ENCODE measurements at places on chromosomes 7 and 10.

DNA sequence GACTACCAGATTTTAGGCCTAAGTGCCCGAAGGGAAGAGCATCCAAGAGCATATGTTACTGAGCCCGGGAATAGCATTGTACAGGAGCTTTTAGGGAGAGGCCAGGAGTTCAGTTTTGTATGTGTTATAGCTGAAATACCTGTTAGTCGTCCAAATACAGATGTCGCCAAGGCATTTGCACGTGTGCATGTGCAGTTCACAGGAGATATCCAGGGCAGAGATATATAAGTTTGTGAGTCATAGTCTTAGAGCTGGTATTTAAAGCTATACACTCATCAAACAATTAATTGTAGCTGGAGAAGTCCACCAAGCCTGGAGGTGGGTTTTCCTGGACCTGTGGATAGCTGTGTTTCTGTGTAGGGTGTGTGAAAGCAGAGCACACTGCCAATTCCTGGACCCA lies 394.0 kb upstream of the FZD8 start:
- DNase-seq: no peak

DNA sequence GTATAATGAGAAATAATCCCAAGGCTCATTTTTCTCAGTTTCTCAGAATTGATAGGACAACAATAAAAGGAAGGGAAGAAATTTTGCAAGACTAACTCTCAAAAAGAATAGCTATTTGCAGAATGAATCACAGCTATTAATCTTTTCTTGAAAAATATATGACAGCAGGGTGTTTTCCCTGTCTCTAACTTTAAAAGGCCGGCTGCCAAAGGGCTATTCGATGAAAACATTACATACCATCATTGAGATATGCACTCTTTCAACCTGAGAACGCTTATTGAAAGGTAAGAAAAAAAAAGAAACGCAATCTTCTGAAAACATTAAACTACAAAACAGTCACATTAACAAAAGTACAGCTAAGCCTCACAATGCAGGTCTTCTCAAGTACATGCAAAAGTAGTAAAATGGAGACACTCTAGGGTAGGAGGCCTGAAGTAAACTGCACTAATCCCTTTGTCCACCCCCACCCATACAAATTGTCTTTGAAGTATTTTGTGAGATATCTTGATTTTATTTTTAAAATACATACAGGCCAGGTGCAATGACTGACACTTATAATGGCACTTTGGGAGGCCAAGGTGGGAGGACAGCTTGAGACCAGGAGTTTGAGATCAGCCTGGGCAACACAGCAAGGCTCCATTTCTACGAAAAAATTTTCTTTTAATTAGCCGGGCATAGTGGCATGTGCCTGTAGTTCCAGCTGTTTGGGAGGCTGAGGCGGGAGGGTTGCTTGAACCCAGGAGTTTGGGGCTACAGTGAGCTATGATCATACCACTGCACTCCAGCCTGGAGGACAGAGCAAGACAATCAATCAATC lies 83.0 kb downstream of the PARD3 start:
- DNase-seq: no peak

GRCh38 chr7:92293896-92294590 lies 48.3 kb downstream of the ANKIB1 start:
- no peak for DNase-seq

DNA sequence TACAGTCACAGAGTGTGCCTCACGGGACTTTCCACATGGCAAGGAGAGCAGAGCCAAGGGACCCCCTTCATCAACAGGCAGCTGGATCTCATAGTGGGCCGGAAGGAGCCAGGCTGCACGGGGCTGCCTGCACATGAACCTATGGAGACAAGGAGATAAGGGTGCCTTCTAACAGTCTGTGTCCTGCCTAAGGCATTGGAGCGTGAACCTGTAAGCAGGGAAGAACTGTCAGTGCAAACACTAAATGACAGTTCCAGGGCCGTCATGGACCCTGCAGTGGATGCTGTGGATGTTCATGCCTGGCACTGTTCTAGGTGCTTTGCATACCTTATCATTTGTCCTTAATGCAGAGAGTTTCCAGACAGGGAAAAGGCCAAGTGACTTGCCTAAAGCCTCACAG lies 85.9 kb downstream of the WIPF3 start:
- no peak for DNase-seq

DNA sequence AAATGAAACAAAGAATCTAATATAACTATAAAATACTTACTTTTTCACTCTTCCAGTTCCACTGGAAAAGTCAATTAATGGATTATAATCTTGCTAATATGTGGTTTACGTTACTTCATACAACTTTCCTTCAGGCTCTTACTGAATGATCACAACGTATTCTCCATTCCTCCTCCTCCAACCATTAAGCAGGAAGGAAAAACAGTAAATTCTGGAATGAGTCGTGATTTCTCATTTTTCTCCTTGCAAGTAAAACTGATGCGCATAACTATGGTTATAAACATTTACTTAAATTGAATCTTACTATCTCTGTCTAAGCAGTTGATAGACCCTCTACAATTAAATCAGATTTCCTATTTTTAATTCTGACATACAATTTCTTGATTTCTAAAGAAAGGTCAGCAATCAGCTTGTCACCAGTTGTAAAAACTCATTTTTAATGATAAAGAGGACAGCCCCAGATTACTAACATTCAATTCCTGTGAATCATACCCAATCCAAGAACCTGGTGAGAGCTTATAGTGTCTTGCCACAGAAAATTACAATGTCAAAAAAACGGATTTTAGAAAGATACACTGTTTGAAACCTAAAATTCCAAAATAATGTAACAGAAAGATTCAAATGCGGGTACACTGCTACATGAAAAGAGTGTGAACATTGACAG lies 64.3 kb downstream of the EZH2 start:
- no peak for DNase-seq

DNA sequence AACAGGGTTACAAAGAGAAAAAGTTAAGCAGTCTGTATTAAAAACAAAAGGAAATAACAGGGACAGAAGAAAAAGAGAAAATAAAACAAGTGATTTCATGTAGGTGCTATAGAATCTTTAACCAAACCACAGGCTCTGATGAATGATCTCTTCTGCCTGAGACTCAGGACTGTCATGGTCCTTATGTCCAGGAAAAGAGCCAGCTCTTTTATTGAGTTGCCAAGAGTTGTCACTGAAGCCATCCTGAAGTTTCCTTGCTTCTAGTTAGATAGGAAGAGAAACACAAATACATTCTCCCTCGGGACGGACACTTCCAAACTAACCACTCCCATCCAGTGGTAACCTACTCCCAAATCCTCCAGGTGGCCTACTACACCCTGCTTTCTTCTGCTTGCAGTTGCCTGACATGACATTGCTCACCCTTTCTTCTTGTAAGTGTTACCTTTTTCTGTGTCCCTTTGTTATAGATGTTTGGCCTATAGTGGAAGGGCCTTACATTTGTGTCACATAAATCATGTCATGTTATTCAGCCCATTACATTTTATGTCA lies 346.7 kb downstream of the NRG3 start:
- no peak for DNase-seq

- DNase-seq: no peak
Measured at GRCh38 chr10:49762566-49762877, 399 bp upstream of the OGDHL start.

GRCh38 chr10:122514045-122514840 lies 46.3 kb upstream of the DMBT1 start:
- DNase-seq: no peak

GRCh38 chr7:69819333-69819705 lies 221.0 kb downstream of the AUTS2 start:
- no peak for DNase-seq

Measured in right forelimb (tissue), 1 donor.